ENCODE measurements at places on chromosomes 3 and 15.

GRCh38 chr3:50258979-50259378 lies 10.0 kb upstream of the SEMA3B start:
- DNase-seq: no peak

DNA sequence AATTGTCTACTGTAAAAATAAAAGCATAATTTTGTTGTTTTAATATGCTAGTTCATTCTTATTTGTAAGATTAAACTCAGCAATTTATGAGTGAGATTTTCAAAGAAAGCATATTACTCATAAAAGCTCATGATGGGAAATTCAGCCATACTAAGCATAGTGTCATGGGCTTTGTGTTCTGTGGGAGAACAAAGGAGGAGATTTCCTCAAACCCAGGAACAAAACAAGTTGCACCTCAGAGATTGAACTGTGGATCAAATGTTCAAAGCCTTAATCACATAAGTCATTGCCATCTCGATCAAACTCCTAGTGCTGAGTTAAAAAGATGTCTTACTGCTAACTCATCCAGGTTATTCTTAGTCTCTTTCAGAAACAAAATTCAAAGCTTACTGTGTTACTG lies 85.6 kb upstream of the PDZRN3 start:
- DNase-seq: no peak

GRCh38 chr3:105158286-105158685 lies 208.4 kb upstream of the ALCAM start:
- DNase-seq: no peak

- DNase-seq: no peak
Measured at GRCh38 chr3:42192334-42193200, 73.4 kb downstream of the CCK start.

DNA sequence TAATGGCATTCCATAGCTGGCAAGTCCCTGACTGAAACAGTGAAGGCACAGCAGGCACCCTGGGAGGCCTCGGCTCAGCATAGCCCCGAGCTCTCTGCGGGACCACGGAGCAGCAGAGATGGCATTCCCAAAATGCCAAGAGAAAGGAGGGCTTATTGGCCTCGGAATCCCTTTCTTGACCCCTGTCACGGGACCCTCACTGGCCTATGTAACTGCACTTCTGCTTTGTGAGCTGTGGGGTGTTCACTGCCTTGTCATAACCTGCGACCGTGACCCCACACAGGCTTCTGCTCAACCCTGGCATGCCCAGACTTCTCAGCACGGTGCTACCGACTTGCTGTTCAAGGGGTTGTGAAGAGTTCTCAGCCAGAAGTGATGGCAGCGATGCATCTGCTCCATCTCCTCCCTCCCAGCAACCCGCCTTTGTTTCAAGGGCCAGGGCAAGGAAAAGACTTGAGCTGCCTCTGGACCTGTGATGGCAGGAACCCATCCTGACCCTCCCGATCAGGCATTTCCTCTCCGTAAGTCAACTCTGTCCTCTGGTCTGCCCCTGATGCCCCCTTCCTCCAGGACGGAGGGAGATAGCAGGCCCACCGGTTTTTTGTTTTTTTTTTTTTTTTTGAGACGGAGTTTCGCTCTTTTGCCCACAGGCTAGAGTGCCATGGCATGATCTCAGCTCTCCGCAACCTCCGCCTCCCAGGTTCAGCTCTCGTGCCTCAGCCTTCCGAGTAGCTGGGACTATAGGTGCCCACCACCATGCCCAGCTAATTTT lies 30.5 kb downstream of the EHD4 start:
- no peak for DNase-seq
